Stimulated activated CD4-positive, alpha-beta T cell treated with anti-CD3 and anti-CD28 coated beads, Interleukin-1b, Interleukin-23, amount 100 ng/mL, for 24 hours (primary cell): ENCODE measurements at places on chromosomes 11 and 22.

DNA sequence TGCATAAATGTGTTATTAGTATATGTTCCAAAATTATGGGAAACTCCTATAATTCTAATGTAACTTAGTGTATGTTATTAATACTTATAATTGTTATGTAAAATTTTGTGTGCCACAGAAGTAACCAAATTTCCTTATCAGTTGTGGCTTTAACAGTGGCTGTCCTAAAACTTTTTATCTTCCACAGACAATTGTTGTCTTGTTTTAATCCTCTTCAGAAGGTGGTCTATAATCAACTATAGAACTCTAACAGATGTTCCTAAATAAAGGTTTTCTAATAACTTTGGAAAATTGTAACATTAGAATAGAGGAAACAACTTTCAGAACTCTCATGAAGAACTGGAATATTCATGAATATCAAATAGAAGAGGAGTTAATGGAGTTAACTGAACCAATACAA is 44.4 kb upstream of the DBX1 start:
- no peak for DNase-seq

- DNase-seq, result no peak
Measured at GRCh38 chr11:131217313-131218310, 152.8 kb upstream of the NTM start.

- no peak for DNase-seq
Measured at GRCh38 chr11:66335531-66336233, 552 bp downstream of the RIN1 start.

GRCh38 chr22:45210577-45210976 is 30.1 kb downstream of the KIAA0930 start:
- DNase-seq, result no peak

GRCh38 chr11:19117760-19118097 is 761 bp downstream of the ZDHHC13 start:
- no peak for DNase-seq

- DNase-seq, result peak; percentile 52
Measured at GRCh38 chr22:36409911-36410756, 22.4 kb upstream of the MYH9 start.

- no peak for DNase-seq
Measured at GRCh38 chr22:42841444-42841843, 15.6 kb downstream of the ARFGAP3 start.

GRCh38 chr11:118282606-118283005 is 18.5 kb upstream of the MPZL2 start:
- no peak for DNase-seq

DNA sequence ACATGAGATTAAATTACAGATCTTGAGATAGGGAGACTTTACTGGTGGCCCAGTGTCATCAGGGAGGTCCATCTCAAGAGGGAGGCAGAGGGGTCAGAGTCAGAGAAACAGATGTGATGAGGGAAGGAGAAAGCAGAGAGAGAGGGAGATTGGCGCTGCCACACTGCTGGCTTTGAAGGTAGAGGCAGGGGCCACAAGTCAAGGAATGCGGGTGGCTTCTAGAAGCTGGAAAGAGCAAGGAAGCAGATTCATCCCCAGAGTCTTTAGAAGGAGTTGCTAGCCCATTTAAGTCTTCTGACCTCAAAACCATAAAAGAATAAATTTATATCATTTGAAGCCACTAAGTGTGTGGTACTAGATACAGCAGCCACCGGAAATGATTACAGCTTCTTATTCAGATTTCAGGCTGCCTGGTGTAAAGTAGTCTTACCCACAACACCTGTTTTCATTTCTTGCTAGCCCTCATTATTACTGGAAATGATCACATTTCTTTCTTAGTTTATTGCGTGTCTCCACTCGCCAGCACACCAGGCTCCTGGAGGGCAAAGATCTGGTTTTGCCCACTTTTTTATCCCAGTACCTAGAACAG is 12.6 kb upstream of the SERPINH1 start:
- DNase-seq, result no peak

GRCh38 chr22:28548406-28548805 is 131.2 kb downstream of the TTC28 start:
- DNase-seq, result no peak

DNA sequence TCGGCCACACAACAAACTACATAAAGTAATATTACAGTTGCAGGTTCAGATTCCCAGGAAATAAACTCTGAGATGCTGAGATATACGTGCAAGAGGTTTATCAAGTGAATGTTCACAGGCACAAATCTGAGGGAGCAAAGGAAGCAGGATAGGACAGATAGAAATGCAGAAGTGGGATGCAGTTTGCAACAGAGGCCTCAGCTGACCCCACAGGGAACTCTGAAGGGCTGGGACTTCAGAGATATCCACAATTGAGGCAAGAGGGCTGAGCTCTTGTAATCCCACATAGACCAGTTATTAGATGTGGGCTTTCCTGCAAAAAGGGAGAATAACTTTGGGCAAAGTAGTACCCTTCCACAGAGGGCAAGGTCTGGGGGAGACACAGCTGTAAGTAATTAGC is 25.4 kb upstream of the ARHGAP20 start:
- no peak for DNase-seq

DNA sequence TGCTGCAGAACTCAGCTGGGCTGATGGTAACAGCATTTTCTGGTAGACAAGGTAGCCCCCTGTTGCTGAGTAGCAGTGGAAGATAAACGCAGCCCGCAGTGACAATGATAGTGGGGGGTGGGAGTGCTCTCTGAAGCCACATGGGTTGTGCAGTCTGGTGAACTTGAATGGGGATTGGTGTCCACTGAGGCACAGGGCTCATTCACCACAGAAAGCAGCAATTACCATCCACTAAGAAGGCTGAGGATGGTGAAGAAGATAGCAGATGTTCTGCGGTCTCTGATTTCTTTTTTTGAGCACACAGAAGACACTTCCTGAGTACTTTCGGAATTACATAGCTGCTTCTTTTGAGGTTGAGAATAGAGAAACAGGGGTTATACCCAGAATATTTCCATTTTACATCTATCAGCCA is 150.3 kb downstream of the LRRC4C start:
- no peak for DNase-seq

DNA sequence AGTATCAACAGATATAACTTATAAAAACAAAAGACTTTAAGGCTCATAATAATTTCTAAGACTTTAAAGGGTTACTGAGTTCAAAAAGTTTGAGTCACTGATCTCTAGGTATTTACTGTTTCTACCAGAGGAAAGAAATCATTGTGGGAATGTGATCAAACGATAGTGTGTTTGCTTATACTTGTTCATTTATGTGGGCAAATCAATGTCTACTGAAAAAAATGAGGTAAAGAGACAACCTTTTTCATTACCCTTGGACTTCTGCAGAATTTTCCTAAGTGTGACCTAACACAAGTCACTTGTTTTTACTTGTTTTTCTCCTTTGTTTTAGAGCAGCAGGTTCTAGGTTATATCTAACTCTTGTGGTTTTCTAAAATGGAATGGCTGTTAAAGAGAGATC is 65.4 kb downstream of the PRR5L start:
- DNase-seq, result no peak

DNA sequence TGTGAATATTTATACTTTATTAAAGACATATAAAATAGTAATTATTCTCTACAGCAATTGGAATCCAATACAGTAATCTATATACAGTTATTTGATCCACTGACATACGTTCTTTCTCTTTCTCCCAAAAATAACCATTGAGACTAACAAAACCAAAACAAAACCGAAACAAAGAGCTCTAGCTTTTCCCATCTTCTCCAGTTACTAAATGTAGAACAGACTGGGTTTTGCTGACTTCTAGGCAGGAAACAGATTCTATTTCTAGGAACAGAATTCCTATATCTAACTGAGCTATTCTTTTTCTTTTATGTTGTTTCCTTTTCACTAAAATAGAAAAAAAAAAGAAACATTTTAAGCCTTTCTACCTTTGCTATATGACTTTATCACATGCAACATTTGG is 80.1 kb downstream of the PACS1 start:
- no peak for DNase-seq
